CD4-positive, CD25-positive, alpha-beta regulatory T cell (primary cell): ENCODE measurements at places on chromosomes 16 and 17.

- H3K27me3 ChIP-seq: peaks cover 6% of the 10 kb centered on the region
- H3K27ac ChIP-seq: no peak overlapping the region
- H3K4me1 ChIP-seq: no peaks in the 10 kb centered on the region
- no peak for DNase-seq
- H3K4me3 ChIP-seq: no peak overlapping the region
These were observed 67.9 kb downstream of the PCTP start for GRCh38 chr17:55818451-55819375.

DNA sequence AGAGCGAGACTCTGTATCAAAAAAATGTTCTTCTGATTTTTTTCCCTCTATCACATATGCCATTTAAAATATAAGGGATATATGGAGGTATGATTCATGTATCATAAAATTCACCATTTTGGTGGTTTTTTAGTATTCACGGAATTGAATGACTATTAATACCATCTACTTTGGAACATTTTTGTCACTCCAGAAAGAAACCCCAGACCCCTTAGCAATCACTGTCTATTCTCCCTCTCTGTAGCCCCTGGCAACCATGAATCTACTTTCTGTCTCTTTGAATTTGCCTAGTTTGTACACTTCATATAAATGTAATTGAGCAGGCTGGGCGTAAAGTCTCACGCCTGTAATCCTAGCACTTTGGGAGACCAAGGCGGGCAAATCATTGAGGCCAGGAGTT, 75.9 kb downstream of the PRKCA start:
- H3K27me3 ChIP-seq: no peaks in the 10 kb centered on the region
- no peak for DNase-seq
- H3K36me3 ChIP-seq: no peaks in the 10 kb centered on the region
- H3K4me1 ChIP-seq: peaks cover 9% of the 10 kb centered on the region
- H3K4me3 ChIP-seq: no peak overlapping the region

- no peaks in the 10 kb centered on the region for H3K27me3 ChIP-seq
- peak overlapping the region; percentile 5 for H3K27ac ChIP-seq
- no peak for DNase-seq
- H3K4me3 ChIP-seq: no peak overlapping the region
- H3K36me3 ChIP-seq: no peaks in the 10 kb centered on the region
These were observed 12.5 kb downstream of the SLC22A31 start for GRCh38 chr16:89187770-89188392.

DNA sequence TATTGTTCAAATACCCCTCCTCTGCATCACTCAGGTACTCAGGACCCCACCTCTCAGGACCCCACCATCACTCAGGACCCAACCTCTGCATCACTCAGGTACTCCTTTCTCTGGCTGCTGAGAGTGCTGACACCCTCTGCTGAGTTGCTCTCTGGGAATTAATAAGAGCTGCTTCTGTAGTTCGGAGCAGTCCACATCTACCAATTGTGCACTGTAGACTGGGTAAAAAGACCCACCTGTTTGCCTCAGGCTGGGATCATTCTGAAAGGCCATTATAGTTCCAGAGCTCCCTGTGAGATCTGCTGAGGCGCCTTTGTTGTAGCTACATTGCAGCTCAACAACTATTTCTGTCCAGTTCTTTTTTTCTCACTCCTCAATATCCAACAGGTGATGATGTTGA, 276.3 kb upstream of the MYOCD start:
- DNase-seq: no peak
- no peaks in the 10 kb centered on the region for H3K36me3 ChIP-seq
- no peaks in the 10 kb centered on the region for H3K27me3 ChIP-seq
- H3K4me3 ChIP-seq: no peak overlapping the region

GRCh38 chr17:72726936-72727335, 365.6 kb downstream of the SLC39A11 start:
- peak; percentile 83 for DNase-seq
- H3K4me1 ChIP-seq: peaks cover 26% of the 10 kb centered on the region
- peak overlapping the region; percentile 61 for H3K27ac ChIP-seq
- peak overlapping the region; percentile 85 for H3K4me3 ChIP-seq
- H3K36me3 ChIP-seq: no peaks in the 10 kb centered on the region

DNA sequence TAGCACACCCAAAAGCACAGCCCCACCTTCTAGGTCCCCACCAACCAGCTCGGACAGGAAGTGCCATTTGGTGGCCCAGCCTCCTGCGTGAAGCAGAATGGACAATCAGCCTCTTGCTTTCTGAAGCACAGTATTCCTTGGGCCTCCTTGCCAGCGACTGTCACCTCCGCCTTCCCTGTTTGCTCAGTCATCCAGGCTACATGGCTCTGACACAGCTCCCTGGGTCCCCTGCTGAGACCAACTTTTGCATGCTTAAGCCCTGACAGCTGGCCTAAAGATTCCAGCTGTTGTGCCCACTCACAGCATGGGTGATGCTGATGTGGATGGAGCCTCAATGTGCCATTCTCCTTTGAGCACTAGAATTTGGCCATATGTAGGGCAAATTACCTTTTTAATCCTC, 4.5 kb upstream of the CACNG5 start:
- H3K4me1 ChIP-seq: no peaks in the 10 kb centered on the region
- H3K4me3 ChIP-seq: no peak overlapping the region
- DNase-seq: no peak
- H3K27me3 ChIP-seq: peaks cover 18% of the 10 kb centered on the region

DNA sequence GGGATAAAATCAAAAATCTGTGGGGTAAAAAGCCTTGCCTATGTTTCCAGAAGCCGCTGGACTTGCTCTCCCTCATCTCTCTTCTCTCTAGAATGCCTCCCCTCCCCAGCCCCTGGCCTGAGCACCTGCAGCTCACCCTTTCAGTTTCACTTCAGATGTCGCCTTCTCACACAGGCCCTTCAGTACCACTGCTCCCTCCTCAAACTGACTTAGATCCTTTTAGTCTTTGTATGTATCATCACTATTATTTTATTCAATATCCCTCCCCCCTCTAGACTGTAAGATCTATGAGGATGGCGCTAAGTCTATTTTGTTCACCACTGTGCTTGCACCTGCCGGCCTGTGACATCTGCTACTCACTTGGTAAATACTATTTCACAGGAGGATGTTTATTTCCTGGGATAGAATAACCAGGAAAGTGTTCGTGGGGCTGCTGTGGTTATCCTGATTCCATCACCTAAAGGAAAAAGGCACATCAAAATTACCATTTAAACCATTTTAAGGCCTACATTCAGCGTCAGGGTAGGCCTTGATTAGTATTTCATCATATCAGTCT, 122.3 kb downstream of the MRTFB start:
- no peak overlapping the region for H3K27ac ChIP-seq
- H3K4me3 ChIP-seq: peak overlapping the region; percentile 66
- DNase-seq: peak; percentile 78
- H3K4me1 ChIP-seq: peaks cover 7% of the 10 kb centered on the region

GRCh38 chr17:49349541-49349940, 12.5 kb downstream of the ZNF652 start:
- peaks cover 5% of the 10 kb centered on the region for H3K4me1 ChIP-seq
- no peaks in the 10 kb centered on the region for H3K27me3 ChIP-seq
- no peaks in the 10 kb centered on the region for H3K36me3 ChIP-seq

DNA sequence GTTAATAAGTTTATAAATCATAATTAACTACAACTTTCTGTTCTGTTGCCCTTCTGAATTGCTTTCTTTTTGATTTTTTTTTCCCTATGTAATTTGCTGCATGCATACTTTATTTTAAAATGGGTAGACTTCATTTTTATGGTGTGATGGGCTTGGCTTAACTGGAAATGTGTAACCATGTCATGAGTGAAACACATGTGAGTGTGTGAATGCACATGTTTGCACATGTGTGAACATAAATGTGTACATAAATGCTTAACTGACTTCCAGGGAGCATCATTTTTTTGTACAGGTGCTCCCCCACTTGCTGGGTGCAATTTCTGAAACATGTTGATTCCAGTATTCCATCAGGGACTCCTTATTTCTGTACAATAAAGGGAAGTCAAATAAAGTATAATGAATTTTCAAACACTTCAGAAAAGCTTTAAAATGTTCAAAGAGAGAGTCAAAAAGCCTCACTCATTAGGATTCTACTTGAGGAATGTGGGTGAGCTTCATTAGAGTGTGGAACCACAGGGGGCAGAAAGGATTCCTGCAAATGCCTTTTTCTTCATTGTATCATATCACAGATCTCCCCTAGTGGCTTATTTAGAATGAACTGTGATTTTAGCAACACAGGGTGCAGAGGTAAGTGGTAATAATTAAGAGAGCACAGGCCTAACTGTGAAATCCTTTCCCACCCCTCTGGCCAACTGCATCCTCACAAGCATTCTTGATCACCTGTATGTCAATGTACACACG, 31.7 kb upstream of the CDH11 start:
- H3K27ac ChIP-seq: no peak overlapping the region
- no peaks in the 10 kb centered on the region for H3K27me3 ChIP-seq
- DNase-seq: no peak

- peak overlapping the region; percentile 65 for H3K27ac ChIP-seq
- no peak for DNase-seq
- H3K4me1 ChIP-seq: peaks cover 57% of the 10 kb centered on the region
- no peaks in the 10 kb centered on the region for H3K36me3 ChIP-seq
- peak overlapping the region; percentile 38 for H3K4me3 ChIP-seq
These were observed 21.2 kb downstream of the SOCS3 start for GRCh38 chr17:78338486-78339259.

DNA sequence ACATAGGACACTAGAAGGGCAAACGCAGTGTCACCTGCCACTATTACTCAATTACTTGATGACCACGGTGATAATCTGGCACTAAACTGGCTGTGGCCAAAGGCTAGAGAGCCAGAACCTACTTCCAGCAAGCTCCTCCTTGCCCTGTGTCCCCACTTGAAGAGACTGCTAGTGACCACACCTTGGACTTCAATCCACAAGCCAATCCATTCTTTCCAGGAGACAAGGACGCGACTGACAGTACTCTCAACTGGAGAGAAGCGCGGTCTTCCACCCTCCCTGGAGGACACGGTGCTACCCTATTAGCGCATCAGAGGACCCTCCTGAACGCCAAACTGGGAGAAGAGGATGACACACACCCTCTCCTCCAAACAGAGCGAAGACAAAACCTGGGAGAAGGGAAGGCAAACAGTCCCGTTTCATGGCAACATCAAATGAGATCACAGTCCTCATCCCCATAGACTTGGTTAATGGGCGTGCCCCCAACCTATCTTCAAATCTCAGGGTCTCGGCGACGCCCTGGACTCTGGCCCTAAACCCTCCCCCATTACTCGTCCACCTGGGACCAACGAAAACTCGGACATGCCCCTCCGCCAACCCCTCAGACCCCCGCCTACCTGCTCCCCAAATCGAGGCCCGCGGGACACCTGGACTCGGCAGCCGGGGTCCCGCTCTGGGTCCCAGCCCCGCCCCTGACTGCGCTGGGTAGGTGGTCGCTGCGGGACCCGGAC, 508 bp downstream of the FLCN start:
- H3K4me1 ChIP-seq: peaks cover 19% of the 10 kb centered on the region
- H3K4me3 ChIP-seq: peak overlapping the region; percentile 89
- H3K36me3 ChIP-seq: peaks cover 6% of the 10 kb centered on the region
- no peaks in the 10 kb centered on the region for H3K27me3 ChIP-seq

- DNase-seq: no peak
- no peaks in the 10 kb centered on the region for H3K4me1 ChIP-seq
These were observed 6.5 kb upstream of the SDK2 start for GRCh38 chr17:73650617-73651200.

DNA sequence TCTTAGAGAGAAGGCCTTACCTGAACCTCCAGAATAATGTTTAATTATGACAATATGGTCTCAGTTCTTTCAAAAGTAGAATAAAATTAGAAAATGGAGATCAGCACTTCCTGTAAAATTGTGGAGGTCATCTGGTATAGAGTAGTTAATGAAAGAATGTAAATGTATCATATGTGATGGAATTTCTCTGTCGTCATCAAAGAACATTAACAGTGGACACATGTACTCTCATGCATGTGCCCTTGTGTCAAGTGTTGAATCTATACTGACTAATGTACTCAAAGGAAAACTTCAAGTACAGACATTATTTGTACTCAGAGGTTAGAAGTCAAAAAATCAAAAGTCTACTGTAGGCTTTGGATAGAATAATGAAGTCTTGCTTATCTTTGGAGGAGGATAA, 129.2 kb upstream of the MYOCD start:
- no peaks in the 10 kb centered on the region for H3K36me3 ChIP-seq
- DNase-seq: no peak
- H3K27me3 ChIP-seq: no peaks in the 10 kb centered on the region
- H3K4me1 ChIP-seq: no peaks in the 10 kb centered on the region

GRCh38 chr17:49325980-49326379, 36.1 kb downstream of the ZNF652 start:
- H3K27me3 ChIP-seq: no peaks in the 10 kb centered on the region
- DNase-seq: no peak
- H3K4me1 ChIP-seq: no peaks in the 10 kb centered on the region
- H3K4me3 ChIP-seq: no peak overlapping the region
- no peaks in the 10 kb centered on the region for H3K36me3 ChIP-seq
